ENCODE measurements at places on chromosomes 13 and 19. TPM values are rescaled to one million over a fixed set of nuclear protein-coding genes. Genes with fewer than 3 reads are reported as not detected.

The PLPPR3 gene
- not detected for total RNA-seq

The LGALS4 gene
- total RNA-seq = 0.51 TPM

The ZNF90 gene
- total RNA-seq = not detected

The TBC1D17 gene
- total RNA-seq = 17.8 TPM

The AP3D1 gene
- total RNA-seq = 142 TPM

The TLE2 gene
- 7.7 TPM for total RNA-seq

The SLC25A23 gene
- total RNA-seq = 80.0 TPM

The ZNF835 gene
- not detected for total RNA-seq

DNA sequence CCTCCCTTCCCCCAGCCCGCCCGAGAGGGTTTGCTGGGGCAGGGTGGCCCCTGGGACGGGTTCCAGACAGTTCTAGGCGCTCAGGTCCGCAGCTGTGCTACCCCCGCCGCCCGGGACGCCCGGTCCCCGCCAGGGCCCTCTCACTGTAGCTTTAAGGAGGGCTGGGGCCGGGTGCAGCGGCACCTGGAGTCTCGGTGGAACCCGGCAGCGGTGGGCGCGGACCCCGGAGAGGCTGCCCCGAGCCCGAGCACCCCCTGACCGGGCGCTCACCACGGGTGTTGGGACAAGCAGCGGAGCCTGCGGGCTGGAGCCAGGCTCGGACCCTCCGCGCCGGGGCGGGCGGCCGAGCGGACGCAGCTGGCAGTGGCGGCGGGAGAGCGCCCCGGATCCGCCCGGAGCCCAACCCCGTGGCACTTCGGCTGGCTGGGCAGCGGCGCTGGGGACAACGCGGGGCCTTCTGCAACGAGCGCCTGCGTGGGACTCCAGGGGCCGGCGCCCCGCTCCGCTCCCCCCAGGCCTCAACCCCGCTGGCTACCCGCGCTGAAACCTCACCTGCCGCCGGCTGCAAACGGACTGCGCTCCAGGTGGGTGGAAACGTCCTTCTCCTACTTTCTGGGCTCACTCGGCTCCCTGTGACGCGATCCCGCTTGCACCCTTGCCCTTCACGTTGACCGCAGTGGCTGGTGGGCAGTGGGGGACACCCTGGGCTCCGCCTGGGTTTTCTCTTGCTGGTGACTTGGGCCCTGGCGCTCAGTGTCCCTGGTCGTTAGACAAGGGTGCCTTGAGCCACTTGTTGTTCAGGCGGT is 81.1 kb downstream of the ZNF429 start:
- DNase-seq = no peak

- no peak for DNase-seq
These were observed 191.3 kb downstream of the KLF5 start for GRCh38 chr13:73250061-73250460.

DNA sequence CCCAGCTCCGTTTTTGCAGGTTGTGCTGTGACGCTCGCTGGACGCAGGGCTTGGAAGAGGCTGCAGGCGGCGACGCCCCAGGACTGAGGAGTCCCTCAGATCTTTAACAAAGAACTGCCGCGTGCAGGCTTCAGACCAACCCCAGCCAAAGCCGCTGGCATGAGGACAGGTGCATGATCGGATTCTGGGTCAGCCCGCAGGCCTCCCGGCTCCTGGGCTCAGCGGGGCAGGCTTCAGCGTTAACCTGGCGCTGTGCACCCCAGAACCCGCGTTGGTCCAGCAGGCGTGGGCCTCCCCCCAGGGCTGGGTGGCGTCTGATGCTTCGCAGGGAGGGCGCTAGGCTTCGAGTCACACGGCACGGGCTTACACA is 920 bp upstream of the TIMM13 start:
- DNase-seq = no peak

GRCh38 chr13:47521890-47522487 is 479.1 kb downstream of the SUCLA2 start:
- no peak for DNase-seq

- no peak for DNase-seq
These were observed 96.7 kb downstream of the RNASEH2B start for GRCh38 chr13:51006067-51006845.

- no peak for DNase-seq
These were observed 73.9 kb downstream of the TEX29 start for GRCh38 chr13:111394211-111394922.
